Naive thymus-derived CD4-positive, alpha-beta T cell (primary cell): ENCODE measurements at places on chromosomes 1 and 21. TPM values are rescaled to one million over a fixed set of nuclear protein-coding genes. Genes with fewer than 3 reads are reported as not detected.

- no peaks in the 10 kb centered on the region for H3K36me3 ChIP-seq
- no peak overlapping the region for H3K4me3 ChIP-seq
- no peak overlapping the region for H3K27ac ChIP-seq
Measured at GRCh38 chr1:169163059-169163458, 56.6 kb downstream of the ATP1B1 start.

- H3K27ac ChIP-seq, result no peak overlapping the region
- no peak overlapping the region for H3K4me3 ChIP-seq
- no peaks in the 10 kb centered on the region for H3K27me3 ChIP-seq
- no peaks in the 10 kb centered on the region for H3K4me1 ChIP-seq
- peaks cover 4% of the 10 kb centered on the region for H3K36me3 ChIP-seq
- DNase-seq, result no peak
Measured at GRCh38 chr1:70293186-70293843, 61.2 kb downstream of the ANKRD13C start.

DNA sequence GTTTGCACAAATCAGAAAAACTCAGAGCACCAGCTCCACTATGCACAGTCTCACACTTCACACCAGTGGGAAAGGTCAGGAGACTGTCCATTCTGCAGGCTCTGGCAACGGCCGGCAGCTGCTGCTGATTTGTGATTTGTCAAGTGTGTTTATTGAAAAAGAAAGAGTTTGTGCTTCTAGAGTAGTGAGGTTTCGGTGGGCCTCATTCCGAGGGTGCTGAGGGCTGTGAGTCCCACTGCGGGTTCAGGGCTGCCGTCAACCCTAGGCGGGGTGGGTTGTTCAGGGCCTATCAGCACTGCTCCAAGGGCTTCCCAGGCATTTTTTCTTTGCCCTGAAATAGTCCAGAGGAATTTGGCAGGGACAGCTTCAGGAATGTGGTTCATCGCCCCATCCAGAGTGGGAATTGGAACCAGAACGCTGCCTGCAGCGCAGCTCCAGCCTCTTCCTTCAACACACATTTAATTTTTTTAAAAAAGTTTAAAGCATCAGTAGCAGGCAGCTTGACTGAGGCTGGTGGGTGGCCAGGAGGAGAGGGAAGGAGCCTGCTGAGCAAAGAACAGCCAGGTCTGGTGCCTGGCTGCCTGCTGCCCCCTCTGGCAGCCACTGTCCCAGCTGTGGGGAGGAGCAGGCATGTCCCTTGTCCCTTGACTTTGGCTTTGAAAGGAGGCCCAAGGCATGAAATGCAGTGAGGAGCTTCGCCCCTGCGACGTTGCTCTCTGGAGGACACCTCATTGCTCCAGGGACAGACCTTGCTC lies 19.7 kb downstream of the STUM start:
- no peak for DNase-seq
- H3K27ac ChIP-seq, result no peak overlapping the region
- H3K27me3 ChIP-seq, result no peaks in the 10 kb centered on the region
- no peaks in the 10 kb centered on the region for H3K36me3 ChIP-seq
- no peak overlapping the region for H3K4me3 ChIP-seq
- no peaks in the 10 kb centered on the region for H3K4me1 ChIP-seq

DNA sequence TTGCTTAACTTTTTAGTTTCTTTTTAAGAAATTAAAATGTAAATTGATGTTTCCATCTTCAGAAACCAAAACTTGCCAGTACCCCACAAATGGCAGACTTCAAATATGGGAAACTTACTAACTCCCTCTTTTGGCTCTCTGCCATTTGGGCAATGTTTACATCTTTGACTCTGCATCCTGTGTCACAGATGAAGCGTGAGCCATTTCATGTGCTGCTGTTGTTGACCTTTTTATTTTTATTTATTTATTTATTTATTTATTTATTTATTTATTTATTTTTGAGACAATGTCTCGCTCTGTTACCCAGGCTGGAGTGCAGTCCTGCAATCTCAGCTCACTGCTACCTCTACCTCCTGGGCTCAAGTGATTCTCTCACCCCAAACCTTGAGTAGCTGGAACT lies 16.0 kb upstream of the COG2 start:
- DNase-seq, result no peak
- no peaks in the 10 kb centered on the region for H3K36me3 ChIP-seq
- H3K27ac ChIP-seq, result no peak overlapping the region
- H3K27me3 ChIP-seq, result no peaks in the 10 kb centered on the region
- H3K4me1 ChIP-seq, result no peaks in the 10 kb centered on the region

- no peaks in the 10 kb centered on the region for H3K36me3 ChIP-seq
- H3K4me3 ChIP-seq, result no peak overlapping the region
- DNase-seq, result no peak
- H3K27ac ChIP-seq, result no peak overlapping the region
Measured at GRCh38 chr1:67368046-67368514, 60.4 kb downstream of the IL12RB2 start.

VWA5B1 gene
- 0.08 TPM for polyA plus RNA-seq

MATN1 gene
- not detected for polyA plus RNA-seq

SRGAP2B gene
- polyA plus RNA-seq, result 0.85 TPM

EFCAB7 gene
- 5.2 TPM for polyA plus RNA-seq
